ENCODE measurements at places on chromosomes 12 and 14.

DNA sequence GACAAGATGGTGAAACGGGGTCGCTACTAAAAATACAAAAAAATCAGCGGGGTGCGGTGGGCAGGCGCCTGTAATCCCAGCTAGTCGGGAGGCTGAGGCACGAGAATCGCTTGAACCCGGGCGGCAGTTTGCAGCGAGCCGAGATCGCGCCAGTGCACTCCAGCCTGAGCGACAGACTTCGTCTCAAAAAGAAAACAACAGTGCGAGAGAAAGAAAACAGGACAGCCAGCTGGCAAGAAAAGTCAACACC, 633 bp upstream of the RNU4-2 start:
- DNase-seq: no peak

- no peak for DNase-seq
Measured at GRCh38 chr12:67327466-67327865, 58.3 kb downstream of the CAND1 start.

GRCh38 chr12:14403711-14404196, 38.3 kb downstream of the ATF7IP start:
- DNase-seq: no peak

DNA sequence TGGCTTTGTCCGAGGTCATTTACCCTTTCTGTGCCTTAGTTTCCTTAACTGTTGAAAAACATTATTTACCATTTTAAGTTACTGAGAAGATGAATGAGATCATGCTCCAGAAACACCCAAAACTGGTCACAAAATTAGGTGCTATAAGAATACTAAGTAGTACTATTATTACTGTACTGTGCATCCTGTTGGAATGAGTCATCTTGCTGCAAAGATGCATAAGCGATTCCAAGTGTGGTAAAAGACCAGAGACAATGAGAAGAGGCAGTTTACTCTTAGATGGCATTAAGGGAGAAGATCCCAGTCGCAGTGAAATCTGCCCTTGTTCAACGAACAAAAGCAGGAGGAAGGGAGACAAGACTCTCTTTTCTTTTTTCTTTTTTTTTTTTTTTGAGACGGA, 4.2 kb upstream of the PLEKHA5 start:
- DNase-seq: no peak

GRCh38 chr14:93073910-93074769, 41.6 kb downstream of the ITPK1 start:
- peak; percentile 59 for DNase-seq

- no peak for DNase-seq
Measured at GRCh38 chr12:53051058-53051880, 1.4 kb downstream of the TNS2 start.

DNA sequence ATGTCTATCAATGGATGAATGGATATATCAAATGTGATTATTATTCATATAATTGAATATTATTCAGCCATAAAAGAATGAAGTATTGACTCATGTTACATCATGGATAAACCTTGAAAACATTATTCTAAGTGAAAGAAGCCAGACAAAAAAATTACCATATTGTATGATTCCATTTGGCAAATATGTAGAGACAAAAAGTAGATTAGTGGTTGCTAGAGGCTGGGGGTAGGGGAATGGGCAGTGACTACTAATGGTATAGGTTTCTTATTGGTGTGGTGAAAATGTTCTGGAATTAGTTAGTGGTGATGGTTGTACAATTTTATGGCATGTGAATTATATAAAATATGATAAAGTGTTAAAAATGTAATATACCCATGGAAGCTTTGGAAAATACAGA, 31.8 kb upstream of the GNS start:
- DNase-seq: no peak

GRCh38 chr14:30796707-30797106, 77.7 kb upstream of the COCH start:
- DNase-seq: no peak

- no peak for DNase-seq
Measured at GRCh38 chr14:100488057-100488456, 99.2 kb downstream of the BEGAIN start.

DNA sequence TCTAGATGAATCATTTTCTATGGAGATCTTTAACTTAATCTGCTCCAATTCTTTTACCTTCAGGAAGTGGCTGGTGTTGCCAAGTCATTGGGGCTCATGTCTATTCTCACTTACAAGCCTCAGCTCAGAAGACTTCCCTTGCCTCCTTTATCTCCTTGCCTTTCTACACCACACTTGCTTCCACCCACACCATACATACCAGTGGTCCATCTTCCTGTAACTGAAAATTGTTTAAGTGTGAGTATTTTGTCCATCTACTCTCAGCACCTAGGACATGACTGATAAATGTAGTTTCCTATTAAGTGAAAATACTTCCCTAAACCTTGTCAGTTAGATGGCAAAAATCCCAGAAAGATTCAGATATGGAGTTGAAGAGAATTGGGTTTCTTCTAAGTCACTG, 199.7 kb upstream of the CPNE8 start:
- DNase-seq: no peak

DNA sequence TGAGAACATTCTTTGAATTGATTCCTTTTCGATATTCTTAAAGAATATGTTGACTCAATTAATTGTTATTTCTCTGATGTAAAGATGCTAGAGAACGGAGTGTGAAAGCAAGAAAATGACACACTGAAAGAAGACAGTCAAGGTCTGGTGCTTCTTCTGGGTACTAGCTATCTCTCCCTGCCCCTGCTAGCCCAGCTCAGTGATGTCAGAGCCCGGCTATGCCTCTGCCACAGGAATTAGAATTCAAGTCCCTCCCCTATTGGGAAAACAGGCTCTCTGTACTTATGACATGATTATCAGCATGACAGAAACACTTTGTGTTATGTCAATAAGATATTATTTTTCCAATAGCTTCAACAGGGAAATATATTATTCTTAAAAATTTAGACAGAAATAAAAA, 252.4 kb downstream of the KCNC2 start:
- no peak for DNase-seq

GRCh38 chr12:93892423-93893268, 215.5 kb downstream of the CRADD start:
- no peak for DNase-seq

GRCh38 chr12:115639648-115640012, 637.9 kb downstream of the MED13L start:
- DNase-seq: no peak

DNA sequence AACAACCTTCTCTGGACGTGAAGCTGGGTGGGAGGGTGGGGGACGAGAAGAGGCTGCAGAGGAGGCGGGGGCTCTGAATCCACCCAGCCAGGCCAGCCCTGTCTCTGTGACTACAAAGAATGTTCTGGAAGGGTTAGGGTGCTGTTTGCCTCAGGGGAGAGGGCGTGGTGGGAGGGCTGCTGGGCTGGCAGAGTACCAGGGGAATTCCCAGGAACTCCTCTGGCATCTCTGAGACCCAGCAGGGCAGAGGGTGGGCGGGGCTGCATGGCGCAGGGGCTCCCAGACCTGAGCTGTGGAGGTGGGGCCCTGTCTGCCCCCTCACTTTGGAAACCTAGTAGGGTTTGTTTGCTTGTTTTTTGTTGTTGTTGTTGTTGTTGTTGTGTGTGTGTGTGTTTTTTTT, 45.5 kb upstream of the FZD10 start:
- DNase-seq: no peak

DNA sequence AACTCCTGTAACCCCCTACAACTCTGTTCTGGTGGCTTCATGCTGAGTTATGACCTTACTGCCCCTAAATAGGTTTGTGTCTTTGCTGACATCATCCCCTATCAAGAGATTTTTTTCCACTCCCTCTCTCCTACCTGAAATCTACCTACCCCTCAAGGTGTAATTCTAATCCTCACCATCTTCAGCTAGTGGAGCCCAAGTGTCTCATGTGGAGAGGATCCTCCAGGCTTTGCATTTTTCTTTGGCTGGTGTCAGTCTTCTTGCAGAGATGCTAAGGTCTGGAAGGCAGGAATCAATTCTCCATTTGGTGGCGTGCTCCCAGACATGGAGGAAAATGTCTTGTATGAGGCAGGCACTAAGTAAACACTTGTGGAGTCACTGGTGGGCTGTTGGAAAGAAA, 74.8 kb upstream of the PRMT8 start:
- DNase-seq: no peak

DNA sequence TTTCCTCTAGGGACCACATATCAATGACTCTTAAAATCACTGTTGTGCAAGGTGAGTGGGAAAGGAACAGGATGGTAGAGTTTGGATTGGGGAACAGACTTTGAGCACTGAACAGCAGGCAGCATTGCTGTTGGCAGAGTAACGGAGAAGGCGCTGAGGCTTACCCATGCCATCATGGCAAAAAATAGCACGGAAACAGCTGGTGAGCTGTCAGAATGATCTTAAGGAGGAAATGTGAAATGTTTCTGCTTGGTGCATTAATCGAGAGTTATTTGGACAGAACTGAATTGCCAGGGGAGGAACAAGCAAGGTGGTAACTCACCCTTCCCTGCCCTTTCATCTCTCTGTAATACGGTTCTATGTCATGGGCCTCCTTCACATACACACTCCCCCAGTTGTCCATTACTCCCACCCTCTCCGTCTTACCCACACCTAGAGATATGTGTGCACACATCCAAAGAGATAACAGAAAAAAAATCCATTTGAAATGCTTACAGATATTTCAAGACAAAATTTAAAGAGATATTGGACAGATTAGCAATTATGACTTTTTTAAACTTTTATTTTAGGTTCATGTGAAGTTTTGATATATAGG, 572.5 kb downstream of the DIO2 start:
- DNase-seq: no peak

GRCh38 chr14:104582662-104583061, 3.1 kb downstream of the C14orf180 start:
- no peak for DNase-seq

DNA sequence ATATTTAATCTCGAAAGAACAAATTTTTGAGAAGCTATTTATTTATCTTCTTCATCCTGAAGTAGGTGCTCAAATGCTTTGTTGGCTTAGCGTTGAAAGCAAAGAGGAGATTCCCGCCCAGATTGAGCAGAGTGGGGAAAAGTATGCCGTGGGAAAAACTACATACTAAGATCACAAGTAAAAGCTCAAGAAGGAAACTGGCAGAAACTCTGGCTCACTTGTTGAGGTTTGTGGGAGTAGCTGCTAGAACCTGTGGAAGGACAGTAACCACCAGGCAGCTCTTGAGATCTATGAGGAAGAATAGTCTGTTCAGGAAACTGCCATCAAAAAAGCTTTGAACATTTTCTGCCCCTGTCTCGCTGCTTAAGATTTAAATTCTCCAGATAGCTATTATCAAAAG, 3.9 kb downstream of the MYRFL start:
- DNase-seq: no peak

DNA sequence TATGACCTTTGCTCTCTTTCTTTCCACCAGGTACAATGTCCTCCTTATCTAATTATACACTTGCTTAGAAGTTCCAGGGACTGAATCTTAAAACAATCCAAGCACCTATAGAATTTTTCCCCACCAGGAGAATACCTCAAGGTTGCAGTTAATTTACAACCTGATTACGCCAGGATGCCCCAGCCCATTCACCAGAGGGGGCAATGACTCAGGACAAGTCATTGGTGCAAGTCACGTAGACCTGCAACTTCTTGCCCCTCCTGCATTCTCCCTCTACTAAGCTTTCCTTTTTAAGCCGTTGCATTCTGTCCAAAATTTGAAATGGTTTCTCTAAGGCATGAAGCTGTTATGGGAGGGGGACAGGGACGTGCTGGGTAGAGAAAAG, 111.1 kb upstream of the SCAF11 start:
- no peak for DNase-seq

GRCh38 chr14:31268216-31268615, 60.6 kb upstream of the HECTD1 start:
- DNase-seq: no peak

DNA sequence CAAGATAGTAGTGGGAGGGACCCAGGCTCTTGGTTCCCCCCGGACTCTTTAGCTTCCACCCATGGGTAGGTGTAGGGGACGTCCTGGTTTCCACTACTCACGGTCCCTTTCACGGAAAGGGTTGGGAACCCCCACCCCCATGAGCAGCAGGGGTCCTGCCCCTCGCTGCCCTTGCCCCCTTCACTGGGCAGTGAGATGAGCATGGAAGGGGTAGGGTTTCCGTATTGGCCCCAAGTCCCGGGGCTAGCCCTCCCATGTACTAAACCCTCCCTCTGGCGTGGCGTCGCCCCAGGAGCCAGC, 12.7 kb downstream of the AGAP2 start:
- no peak for DNase-seq
